ENCODE measurements at places on chromosomes 2 and 18.

GRCh38 chr2:174171686-174172445, 76.5 kb downstream of the OLA1 start:
- DNase-seq, result no peak

DNA sequence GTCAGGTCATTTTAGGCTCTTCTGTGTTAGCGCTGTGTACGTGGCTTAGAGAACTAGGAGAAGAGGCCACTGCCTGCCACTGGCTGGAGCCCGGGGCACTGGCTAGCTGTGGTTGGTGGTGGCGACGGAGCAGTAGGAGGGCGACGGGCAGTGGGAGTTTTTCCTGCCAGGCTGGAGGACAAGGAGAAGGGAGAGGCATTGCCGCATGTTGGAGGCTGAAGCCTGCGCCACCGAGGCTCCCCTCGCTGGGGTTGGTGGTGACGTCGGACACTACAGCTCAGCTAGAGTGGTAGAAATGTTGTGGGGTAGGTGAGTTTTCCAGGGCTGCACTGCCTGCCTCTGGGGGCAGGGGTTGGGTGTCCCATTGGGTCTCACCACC, 41.7 kb upstream of the IMP4 start:
- no peak for DNase-seq

DNA sequence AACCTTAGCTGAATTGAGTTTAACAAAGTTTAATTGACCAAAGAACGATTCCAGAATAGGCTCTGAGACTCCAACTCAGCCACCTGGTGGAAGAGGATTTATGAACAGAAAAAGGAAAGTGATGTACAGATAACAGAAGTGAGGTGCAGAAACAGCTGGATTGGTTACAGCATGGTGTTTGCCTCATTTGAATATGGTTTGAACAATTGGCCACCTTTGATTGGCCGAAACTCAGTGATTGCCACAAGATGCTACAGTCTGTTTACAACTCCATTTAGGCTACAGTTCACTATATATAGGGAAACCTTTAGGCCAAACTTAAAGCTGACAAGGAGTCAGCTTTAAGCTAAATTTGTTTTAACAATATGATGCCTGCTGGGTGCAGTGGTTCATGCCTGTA, 28.1 kb upstream of the SLC35G4 start:
- DNase-seq, result no peak

DNA sequence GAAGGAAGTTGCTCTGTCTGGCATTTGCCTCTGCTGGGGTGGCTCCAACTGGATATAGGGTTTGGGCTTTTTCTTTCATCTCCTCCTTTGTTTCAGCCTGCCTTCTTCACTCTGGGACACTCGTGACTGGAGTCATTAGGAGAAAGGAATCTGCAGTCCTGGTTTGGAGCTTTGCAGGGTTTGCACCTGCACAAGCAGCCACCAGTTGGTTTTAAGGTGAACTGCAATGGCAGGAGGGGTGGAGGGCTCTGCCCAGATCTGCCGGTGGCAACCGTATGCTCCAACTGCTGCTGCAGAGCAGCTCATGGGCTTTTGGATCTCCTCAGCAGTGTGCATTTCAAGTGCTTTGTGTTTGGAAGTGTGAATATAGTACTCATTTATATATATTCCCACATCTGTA, 131.3 kb upstream of the MGAT5 start:
- no peak for DNase-seq

GRCh38 chr2:86697551-86698104, 22.5 kb upstream of the RMND5A start:
- no peak for DNase-seq

DNA sequence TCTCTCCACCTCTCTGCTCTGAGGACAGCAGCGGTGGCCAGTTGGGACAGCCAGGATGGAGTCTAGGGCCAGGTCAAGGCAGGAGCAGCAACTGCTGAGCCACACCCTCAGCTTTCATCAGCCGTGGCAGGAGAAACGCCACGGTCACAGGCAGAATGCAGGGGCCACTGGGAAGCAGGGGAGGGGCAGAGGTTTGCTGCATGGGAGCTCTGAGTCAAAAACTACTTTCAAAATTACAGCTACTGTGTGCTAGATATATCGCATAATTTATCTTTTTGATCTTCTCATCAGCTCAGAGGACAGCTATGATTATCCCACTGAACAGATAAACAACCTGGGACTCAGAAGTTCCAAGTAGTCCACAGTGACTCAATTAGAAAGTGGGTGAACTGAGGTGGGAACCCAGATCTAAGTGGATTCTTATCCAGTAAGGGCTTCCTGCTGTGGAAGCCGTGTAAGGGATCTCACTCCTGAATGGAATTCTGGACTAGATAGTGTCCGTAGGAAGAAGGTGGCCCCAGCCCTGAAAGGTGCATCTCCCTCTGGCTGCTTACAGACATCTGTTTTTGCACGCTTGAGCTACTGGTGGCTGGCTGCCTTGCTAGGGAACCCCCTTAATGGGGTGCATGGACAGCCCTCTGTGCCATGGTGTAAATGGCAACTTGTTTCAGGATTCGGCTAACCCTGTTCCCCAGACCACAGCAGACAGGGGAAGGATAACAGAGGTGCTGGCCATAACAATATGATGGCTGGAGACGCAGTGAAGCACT, 194.6 kb upstream of the SMAD2 start:
- no peak for DNase-seq

DNA sequence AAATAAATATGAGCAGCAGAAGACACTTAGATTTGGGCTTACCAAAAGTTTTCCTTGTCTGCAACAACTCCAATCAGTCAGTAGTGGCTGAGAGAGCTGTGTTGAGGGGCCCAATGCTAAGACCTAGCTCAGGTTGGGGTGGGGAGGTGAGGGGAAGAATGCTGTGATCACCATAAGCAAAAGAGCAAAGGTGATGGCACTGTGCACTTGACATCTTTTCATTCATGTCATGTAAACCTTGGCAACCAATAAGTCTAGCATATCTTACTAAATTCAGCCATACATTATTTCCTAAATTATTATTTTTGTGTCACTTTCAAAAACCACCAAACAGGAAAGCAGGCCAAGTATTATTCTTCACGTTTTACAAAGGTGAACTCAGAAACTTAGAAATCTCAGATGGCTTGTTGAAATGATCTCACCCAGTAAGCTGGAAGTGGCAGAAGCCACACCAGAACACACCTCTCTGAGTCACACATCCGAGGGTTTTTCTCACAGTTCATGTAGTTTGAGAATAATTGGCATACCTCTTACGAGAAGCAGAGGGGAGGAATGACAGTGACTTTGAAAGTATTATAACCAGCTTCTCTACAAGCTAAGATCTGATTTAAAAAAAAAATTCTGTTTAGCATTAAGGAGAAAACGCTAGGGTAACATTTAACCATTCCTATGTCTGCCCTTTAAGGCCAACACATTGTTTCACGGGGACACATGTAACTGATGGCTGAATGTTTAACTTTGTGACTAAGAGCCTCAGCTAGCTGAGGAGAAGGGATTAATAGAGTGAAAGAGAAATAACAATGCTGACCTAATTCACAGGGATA, 43.3 kb upstream of the SETBP1 start:
- DNase-seq, result no peak

- DNase-seq, result no peak
Measured at GRCh38 chr2:75407038-75407530, 153.7 kb downstream of the EVA1A start.

GRCh38 chr2:9106338-9107167, 100.1 kb upstream of the ASAP2 start:
- no peak for DNase-seq

DNA sequence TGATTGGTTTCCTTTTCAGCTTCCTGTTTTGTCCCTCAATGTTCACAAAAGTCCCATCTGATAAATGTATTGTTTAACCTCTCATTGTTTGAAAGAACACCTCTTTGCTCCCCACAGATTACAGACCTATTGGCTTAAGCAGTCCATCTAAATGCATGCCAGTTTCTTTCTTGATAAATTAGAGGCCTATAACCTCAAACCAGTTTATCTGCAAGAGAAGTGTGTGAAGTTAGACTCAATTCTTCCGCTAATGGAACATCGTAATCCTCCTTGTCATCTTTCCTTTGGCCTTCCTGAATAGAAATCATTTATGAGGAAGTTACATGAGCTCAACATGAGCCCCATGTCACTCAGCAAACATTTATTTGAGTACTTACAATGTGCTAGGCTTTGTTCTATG, 74.0 kb downstream of the FRZB start:
- no peak for DNase-seq

- no peak for DNase-seq
Measured at GRCh38 chr2:201642086-201642578, 1.2 kb downstream of the TMEM237 start.

DNA sequence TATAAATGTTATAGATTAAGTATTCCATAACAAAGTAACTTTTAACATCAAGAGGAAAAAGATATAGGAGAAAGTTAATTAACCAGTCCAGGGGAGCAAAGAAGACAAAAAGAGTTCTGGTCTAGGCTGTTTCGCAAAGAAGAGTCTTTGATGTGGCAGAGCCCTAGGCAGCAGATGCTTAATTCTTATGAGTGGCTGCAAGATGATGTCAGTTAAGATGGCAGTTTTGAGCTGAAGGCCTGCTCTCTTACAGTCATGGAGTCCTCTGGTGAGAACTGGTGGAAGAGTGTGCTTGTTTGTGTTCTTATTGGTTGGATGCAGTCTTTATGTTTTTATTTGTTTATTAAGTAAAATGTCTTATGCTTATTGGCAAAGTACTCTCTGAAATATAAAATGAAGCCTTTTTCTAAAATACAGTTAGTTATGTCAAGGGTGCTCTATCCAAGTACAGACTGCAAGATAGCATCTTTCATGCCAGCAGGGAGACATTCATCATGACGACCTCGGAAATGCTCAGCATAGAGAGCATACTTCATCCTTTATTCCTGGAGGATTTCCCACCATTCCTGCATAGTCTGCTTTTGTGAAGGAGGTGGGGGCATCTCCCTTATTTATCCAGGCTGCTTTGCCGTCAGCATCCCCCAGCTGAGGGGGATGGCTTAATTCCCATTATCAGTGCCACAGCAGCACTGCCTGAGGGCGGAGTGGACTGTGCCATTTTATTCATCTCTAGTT, 38.9 kb upstream of the SERPINE2 start:
- DNase-seq, result no peak

- no peak for DNase-seq
Measured at GRCh38 chr18:45379903-45380302, 235.4 kb upstream of the SLC14A2 start.

GRCh38 chr2:215664847-215665525, 229.1 kb upstream of the FN1 start:
- peak; percentile 90 for DNase-seq

DNA sequence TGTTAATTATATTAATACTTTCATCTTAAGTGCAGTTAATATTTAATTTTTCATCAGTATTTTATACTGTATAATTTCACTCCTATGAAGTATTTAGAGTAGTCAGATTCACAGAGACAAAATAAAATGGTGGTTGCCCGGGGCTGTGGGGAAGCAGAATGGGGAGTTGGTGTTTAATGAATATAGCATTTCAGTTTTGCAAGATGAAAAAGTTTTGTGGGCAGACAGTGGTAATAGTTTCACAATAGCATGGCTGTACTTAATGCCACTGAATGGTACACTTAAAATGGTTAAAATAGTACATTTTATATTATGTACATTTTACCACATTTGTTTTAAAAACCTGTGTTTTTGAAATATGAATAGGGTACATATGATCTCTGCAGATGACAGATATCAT, 31.2 kb downstream of the CFAP221 start:
- DNase-seq, result peak; percentile 74

DNA sequence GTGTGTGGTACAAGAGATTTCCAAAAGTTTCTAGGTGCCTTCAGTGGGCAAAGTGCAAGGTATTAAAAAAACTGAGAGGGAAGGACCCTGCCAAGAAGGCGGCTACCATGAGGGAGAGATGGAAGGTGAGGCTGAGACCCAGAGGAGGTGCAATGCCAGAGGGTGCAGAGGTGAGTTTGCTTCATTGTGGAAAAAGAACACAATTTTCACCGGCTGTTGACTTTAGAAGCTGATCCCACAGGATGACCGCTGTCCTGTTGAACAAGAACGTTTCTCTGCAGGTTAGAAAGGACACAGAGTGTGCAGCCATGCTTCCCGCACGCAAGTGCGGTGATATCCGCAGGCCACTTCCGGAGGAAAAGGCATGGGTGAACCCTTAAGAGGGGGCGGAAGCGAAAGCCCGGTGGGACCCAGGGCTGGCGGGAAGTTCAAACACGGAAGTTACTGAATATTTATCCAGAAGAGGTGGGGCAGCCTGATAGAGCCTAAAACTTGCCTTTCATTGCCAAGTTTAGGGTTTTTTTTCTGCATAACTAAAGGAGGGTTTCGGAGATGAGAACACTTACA, 16.6 kb downstream of the SP110 start:
- DNase-seq, result no peak

GRCh38 chr2:127182626-127183458, 37.3 kb downstream of the CYP27C1 start:
- peak; percentile 96 for DNase-seq

- peak; percentile 63 for DNase-seq
Measured at GRCh38 chr2:235135990-235136561, 184.3 kb downstream of the SH3BP4 start.

- no peak for DNase-seq
Measured at GRCh38 chr2:240520974-240521350, 36.8 kb downstream of the ANKMY1 start.

DNA sequence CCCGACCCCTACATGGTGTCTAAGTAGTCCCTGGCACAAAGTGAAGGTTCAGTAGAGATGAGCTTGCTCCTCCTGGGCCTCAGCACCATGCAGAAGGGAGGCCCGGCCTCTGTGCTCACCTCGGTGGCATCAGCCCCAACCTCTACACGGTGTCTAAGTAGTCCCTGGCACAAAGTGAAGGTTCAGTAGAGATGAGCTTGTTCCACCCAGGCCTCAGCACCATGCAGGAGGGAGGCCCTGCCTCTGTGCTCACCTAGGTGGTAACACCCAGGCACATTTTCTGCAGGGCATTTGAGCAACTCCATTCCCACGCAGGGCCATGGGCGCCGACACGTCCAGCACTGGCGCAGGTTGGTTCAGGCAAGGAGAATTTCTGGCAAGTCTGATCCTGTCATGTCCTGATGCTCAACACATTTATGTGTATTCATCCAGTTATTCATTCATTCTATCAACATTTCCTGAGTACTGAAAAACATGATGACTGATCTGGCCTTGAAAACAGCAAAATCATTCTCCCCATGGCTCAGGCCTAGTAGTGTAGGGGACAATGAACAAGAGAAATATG, 408.2 kb upstream of the MYT1L start:
- DNase-seq, result no peak

DNA sequence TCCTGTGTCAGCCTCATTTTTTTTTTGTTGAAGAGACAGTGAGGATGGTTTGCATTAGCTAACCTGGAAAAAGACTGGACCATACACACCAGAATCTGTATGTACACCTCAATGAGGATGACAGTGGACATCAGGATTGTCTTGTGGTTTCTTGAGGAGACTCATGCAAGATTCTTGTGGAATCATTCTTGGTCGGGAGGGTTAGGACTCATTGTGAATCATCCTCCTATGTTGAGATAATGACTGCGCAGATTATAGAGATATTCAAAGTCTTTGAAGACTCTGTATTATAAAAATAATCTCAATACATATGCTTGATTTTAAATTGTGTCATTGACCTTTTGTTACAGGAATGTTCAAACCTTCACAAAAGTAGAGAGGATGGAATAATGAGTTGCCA, 49.1 kb upstream of the DOCK10 start:
- DNase-seq, result no peak
